ENCODE measurements at places on chromosomes 1 and 21.
A peak's percentile ranks its signal among the peaks of the same experiment; 100 is the strongest.

- DNase-seq, result no peak
These were observed 54.9 kb upstream of the FMOD start for GRCh38 chr1:203405703-203406438.

- DNase-seq, result no peak
These were observed 99.6 kb downstream of the ELAVL4 start for GRCh38 chr1:50208315-50208714.

DNA sequence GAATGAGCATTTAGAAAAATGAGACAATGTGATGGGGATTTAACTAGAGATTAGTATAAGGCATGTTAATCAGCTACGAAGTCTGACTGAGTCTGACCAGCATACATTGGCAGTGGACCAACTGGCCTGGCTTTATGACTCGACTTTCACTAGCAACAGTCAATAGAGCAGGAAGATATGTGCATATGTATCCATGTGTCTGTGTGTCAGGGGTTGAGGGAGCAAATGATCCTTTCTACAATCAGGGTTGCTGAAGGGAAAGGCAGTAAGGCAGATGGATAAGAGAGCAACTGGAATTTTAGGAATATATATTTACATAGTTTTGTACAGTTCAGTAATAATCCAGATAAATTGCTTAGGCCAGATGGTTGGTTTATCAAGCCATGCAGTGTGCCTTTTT, 645.6 kb downstream of the PLA2G4A start:
- no peak for DNase-seq

DNA sequence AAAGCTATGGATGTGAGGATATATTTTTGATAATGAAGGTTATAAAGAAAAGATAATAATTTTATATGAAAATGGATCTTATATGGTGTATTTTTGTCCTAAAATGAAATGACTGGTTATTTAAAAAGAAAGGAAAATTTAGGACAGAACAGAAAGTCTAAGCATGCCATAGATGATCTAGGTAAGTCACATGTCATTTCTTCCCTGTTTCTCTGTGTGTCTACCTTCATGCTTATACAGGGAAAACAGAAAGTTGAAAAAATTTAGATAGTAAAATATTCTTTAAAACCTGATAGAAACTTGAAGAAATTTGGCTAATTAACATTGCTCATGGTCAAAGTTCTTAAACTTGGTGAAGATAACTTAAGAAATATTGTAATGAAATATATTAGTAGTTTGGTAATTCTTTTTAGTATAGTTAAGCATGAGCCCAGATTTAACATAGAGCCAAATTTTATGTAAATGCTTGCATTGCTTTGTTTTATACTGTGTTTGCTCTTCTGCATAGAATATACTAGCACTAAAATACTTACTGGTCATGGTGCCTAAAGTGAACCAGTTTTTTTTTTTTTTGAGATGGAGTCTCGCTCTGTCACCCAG, 12.4 kb upstream of the GBP4 start:
- no peak for DNase-seq

GRCh38 chr1:53959664-53960250, 13.6 kb downstream of the LRRC42 start:
- peak; percentile 55 for DNase-seq

- no peak for DNase-seq
These were observed 146.4 kb downstream of the LRIG2 start for GRCh38 chr1:113219377-113219776.

- no peak for DNase-seq
These were observed 606.3 kb upstream of the PLXNA2 start for GRCh38 chr1:208850442-208850841.

DNA sequence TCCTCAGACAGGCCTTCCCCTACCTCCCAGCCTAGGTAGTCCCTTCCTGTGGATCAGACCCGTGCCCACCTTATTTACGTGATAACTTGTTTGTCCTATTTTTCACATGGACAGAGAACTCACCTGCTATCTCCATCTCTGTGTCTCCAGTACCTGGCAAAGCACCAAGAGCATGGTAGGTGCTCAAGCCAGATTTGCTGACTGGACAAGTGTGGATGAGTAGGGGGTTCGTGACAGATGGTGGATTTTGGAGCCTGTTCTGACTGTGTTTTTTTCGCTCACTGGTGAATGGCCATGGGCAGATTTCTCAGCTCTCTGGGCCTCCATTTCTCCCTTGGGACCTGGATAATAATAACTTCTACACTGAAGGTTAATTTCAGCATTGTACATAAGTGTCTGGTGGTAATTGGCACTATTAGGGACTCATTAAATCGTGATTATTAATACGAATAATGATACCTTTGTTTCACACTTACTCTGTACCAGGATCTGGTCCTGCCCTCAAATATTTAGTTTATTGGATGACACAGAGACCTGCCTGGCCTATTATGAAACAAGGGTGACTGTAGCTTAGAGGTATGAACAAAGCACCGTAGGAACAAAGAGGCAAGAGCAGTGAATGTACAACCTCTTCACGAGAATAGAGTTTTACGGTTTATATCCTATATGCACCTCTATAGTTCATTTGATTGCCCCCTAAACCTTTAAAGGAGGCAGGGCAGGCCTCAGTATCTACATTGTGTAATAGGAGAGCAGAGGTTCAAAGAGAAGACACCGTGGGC, 24.5 kb upstream of the SLC26A9 start:
- DNase-seq, result no peak

GRCh38 chr21:43697758-43698643, 20.9 kb upstream of the PDXK start:
- DNase-seq, result peak; percentile 90

GRCh38 chr1:210232511-210233215, at the start of gene SERTAD4:
SERTAD4 (plus strand) TSS chr1:210232796; CDS start chr1:210237961, 5,165 bp downstream.
- DNase-seq, result no peak

GRCh38 chr1:41221995-41222394, 20.1 kb downstream of the SCMH1 start:
- DNase-seq, result no peak

DNA sequence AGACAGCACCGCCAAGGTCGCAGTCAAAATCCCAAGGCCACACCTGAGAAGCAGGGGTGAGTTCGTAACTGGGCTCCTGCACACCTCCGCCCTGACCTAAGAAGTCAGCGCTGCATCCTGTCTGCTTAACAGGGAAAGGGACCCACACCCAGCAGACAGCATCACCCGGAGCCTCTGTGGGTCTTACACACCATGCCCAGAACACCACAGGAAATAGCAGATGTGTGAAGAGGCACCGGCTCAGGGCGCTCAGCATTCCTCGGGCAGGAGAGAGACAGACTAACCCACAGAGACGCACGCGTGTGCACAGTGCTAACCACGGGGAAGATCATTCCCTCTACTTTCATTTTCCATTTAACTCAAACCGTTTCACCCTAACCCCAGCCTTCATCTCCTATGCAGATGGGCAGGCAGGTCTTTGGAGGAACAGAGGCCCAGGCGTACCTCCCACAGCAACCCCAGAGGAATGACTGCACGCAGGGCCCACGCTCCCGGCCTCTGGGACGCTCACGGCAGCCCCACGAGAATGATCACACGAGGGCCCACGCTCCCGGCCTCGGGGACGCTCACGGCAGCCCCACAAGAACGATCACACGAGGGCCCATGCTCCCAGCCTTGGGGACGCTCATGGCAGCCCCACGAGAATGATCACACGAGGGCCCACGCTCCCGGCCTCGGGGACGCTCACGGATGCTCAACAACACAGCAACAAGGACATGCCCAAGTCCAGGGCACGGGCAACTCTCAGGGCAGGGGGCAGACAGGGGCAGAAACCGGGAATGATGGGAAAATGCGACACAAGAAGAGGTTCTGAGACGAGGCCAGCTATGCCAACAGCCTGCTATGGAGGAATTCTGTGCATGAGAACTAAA, 20.9 kb downstream of the POFUT2 start:
- DNase-seq, result peak; percentile 90

DNA sequence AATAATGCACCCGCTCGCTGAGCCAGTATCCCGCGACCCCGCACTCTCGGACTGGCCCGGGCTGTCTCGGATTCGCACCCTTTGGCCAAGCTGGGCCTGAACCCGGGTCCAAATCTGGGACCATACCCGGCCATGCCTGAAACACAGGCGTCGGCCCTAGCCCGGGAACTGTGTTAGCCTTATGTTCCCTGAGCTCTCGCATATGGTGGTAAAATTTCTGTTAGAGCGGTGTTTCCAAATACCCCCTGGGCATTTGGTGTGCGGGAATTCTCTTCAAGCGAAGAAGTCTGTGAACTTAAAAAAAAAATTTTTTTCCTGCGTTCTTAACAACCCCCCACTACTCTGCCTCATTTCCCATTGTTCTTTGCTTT, 3.1 kb downstream of the RNF220 start:
- DNase-seq, result no peak

DNA sequence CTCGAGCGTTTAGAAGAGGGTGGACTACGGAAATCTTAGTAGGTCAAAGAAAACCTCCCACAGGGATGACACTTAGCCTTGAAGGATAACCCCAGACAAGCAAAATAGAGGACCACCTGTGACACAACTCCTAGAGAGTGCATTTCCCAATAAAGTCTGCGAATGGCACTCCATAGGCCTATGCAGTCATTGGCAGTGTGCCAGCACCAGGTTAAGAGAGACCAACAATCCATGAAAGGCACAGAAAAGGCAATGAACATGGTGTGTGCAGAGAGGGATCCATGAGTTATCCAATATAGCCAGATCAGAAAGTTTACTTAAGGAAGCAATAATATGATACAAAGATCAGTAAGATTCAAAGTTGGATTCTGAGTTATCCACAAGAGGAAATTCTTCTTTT, 45.2 kb upstream of the FMO2 start:
- no peak for DNase-seq

- no peak for DNase-seq
These were observed 6.6 kb upstream of the NHLH1 start for GRCh38 chr1:160360227-160360695.

DNA sequence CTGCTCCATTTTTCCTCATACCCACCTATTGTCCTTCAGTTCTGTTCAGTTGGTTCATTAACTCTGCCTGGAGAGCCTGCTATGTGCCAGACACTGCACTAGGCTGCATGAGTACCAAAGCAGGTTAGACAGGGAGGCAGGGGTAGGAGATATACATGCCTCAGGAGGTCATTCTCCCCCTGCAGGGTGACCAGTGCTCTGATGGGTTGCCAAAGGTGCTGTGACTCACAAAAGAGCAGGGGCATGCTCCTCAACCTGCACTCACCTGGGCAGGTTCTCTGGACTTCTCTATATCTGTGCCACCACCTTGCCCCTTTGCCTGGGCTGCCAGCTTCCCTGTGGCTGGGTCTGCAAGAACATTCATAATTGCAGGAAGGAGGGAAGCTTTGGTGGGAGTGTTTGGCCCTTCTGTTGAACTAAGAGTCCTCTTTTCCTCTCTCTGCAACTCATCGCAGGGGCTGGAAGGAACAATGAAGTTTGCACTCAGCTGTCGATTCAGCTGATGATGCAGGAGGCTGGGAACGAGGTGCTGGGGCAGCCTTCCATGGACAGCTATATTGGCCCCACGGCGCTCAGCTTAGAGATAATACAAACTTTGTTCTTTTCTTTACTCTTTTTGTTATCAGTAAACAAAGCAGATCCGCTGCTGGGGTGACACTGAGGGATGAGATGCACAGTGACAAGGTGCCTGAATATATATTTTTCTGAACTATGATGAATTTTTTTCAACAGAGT, 356.4 kb upstream of the PLXNA2 start:
- no peak for DNase-seq

- DNase-seq, result peak; percentile 2
These were observed 365.6 kb upstream of the ST6GALNAC5 start for GRCh38 chr1:76501586-76502219.

- no peak for DNase-seq
These were observed 26.0 kb downstream of the MACF1 start for GRCh38 chr1:39230261-39231190.

DNA sequence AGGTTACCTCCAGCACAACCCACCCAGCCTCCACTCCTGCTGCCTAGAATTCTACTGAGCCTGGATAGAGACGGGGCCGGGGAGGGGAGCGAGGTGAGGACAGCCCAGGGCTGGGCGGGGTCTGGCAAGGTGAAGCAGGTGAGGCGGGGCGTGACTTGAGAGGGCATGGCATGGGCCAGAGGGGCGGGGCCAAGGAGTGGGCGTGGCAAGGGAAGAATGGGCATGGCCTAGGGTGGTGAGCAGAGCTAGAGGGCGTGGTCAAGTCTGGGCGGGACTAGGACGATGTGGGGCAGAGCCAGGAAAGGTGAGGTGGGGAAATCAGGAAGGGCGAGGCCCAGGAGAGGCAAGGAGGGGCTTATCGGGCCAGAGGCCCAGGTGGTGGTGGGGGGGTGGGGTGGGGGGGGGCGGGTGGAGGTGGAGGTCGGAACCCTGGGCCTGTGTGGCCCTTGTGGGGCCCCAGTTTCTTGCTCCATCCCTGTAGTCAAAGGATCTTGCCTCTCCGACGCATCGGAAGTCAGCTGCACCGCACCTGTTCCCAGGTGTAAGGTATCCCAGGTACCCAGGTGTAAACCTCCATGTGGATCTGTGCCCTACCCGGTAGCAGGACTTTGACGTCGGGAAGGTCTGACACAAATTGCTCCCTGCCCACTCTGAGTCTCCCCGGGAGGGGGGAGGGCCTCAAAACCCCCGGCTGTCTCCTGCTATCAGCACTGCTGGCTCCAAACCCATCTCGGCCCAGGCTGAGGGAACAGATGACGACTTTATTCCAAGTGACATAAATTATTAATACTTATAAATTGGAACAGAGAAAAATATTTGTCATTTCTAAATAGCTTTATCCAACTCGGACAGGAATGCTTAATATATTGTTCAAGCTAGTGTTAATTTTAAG, 32.9 kb upstream of the UTS2 start:
- no peak for DNase-seq

DNA sequence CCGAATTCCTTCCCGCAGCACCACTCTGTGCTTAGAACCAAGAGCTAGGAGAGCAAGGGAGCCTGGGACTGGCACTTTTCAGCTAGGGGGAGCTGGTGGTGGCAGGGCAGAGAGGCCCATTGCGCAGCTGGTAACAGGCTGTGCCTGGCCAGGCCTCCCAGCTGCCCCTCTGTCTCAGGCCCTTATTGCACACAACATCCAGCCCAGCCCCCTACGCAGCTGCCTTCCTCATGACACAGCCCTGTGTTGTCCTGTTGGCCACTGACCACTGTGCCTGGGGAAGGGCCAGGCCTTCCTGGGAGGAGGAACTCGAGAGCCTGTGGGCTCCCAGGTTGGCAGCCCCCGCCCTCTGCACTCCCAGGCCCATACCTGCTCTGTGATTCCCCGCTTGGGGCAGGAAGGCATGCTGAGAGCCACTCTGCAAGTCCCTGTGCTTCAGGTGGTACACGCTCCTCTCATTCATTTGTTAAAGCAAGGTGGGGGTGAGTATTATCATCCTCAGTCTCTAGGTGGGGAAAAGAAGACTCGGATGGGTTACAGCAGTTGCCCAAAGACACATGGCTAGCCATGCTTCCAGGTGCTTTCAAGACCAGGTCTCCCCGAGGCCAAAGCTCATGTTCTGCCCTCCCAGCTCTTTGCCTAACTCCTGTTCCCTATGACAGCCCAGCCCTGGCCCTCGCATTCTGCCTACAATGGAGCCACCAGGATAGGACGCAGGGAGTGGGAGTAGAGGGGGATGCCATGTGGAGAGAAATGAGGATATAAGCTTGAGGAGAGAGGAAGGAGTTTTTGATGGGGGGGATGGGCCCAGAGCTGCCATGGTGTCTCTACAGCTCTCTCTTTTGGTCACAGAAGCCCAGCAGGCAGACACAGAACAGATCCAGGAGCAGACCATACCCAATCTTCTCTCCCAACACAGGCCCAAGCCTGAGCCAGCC, 81.8 kb downstream of the TMEM53 start:
- DNase-seq, result no peak

GRCh38 chr1:57897581-57897980, 473.7 kb upstream of the DAB1 start:
- no peak for DNase-seq

GRCh38 chr1:39384305-39384704, 107.1 kb upstream of the BMP8A start:
- DNase-seq, result no peak

All from Jurkat, Clone E6-1 (cell line).